ENCODE measurements at places on chromosomes 13 and 19.

- no peak for DNase-seq
These were observed 72.7 kb downstream of the ZNF254 start for GRCh38 chr19:24159707-24160106.

DNA sequence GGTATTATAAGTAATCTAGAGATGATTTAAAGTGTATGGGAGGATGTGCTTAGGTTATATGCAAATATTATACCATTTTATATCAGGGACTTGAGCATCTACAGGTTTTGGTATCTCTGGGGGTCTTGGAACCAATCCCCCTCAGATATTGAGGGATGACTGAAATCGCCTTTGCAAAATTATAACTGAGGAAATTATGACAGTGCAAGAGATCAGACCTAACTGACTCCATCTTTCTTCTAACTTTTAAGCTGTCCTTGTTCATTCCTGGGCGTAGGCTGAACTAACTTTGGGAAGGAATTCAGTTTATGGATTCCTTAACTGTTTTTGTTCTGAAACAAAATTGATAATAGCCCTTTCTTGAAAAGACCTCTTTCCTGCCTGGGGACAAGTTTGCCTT is 190.7 kb upstream of the KL start:
- no peak for DNase-seq

DNA sequence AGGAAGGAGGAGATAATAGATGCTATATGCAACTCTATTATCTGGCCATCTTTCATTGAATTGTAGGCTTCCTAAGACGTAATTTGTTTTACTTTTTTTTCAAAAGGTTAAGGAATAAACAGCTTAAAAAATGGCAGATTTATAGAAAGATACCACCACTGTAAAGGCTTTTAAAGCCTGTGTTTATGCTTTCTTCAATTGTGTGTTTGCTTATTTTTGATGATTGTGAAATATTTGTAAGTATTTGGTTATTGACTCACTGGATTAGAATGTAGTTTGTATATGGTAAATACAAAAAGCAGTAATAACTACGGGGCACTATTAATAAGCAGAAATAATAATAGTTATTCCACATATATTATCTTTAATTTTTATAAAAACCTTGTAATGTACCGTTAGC is 437.9 kb downstream of the KLF5 start:
- no peak for DNase-seq

DNA sequence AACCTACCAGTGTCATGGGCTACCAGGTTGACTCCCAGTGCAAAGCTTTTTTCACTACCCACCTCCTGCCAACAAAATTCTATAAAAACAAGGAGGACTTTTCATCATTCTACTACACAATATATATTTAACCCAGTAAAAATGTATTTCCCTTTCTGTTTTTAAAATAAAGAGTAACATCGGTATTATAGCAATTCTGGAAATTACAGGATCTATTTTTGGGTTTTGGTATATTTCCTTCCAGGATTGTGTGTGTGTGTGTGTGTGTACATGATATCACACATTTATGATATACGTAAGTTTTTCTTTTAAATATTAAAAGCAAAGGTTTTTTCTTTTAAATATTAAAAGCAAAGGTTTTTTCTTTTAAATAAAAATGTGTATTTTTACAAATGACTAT is 6.0 kb upstream of the UBL3 start:
- DNase-seq: no peak

- no peak for DNase-seq
These were observed 60.5 kb downstream of the ZMYM2 start for GRCh38 chr13:20019043-20019442.

GRCh38 chr13:113066746-113067145 is 38.8 kb upstream of the F7 start:
- no peak for DNase-seq

DNA sequence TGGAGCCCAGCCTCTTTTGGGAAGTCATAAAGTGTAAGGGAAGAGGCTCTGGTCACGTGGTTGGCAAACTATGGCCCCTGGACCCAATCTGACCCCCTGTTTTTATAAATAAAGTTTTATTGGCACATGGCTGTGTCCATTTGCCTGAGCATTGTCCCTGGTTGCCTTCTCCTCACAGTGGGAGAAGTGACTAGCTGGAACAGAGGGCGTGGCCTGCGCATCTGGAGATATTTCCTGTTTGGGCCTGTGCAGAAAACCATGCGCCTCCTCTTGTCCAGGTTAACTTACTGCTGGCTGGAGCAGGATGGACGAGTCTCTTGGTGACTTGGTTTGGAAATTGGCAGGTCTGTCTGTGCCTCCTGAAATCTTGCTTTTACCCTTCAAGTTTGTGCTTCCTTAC is 48.3 kb downstream of the KDM4B start:
- no peak for DNase-seq

GRCh38 chr13:30810261-30810701 is 74.9 kb downstream of the ALOX5AP start:
- DNase-seq: no peak

GRCh38 chr13:39836038-39836437 is 180.6 kb downstream of the COG6 start:
- no peak for DNase-seq

- DNase-seq: no peak
These were observed 755.6 kb upstream of the MIR17HG start for GRCh38 chr13:90591927-90592268.

DNA sequence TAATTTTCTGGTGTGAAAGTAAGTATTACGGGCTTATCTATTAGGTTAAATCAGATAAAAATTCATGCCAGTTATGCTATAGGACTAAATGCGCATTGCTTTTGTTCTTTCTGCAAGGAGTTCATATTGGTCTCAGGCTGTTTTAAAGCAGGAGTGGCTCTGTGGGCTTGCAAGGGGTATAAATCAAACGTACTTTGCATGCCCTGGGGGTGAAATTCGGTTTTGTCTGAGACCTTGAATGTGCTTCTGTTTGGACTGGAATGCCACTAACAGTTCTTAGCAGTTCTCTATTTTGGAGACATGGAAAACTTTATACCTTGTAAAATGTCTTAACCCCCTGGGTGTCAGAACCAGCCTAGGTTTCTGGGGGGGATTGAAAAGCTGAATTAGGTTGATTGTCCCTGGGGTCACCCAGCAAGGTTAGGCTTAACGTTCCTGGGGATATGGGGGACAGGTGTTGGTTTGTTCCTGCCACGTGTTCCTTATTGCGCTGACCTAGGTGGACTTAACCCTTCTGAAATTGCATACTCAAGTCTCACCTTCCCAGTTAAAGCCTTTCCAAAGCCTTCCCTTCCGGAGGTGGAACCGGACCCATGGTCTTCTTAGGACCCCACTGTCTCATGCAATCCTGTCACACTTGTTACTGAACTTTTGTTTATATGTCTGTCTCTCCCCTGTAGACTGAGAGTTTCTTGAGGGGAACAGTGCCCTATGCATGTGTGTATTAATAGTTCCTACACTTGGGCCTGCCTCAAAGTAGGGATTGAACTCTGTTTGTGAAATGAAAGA is 182.2 kb downstream of the LMO7 start:
- no peak for DNase-seq

DNA sequence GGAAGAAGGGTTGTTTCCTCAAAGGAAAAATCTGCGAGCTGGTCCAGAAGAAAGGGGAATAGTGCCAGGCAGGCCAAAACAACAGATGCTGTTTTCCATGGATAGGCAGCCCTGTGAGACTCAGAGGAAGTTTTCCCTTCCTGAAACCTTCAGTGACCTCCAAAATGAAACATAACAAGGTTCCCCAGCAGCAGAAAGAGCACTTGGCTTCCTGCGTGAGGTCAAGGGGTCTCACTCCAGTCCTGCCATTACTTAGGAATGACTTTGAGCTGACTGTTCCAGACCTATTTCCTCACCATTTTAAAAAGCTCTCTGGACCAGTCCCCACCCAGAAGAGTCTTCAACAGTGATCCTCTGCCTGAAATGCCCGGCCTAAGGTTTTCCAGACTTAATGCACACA is 104.6 kb upstream of the IPO5 start:
- no peak for DNase-seq

DNA sequence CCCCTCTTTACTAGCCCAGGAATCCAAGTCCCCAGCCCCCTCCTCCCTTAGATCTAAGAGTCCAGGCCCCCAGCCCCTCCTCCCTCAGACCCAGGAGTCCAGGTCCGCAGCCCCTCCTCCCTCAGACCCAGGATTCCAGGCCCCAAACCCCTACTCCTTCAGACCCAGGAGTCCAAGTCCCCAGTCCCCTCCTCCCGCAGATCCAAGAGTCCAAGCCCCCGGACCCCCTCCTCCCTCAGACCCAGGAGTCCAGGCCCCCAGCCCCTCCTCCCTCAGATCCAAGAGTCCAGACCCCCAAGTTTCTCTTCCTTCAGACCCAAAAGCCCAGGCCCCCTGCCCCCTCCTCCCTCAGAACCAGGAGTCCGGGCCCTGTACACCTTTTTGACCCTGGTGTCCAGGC is 11.5 kb downstream of the SPACA6 start:
- DNase-seq: no peak

DNA sequence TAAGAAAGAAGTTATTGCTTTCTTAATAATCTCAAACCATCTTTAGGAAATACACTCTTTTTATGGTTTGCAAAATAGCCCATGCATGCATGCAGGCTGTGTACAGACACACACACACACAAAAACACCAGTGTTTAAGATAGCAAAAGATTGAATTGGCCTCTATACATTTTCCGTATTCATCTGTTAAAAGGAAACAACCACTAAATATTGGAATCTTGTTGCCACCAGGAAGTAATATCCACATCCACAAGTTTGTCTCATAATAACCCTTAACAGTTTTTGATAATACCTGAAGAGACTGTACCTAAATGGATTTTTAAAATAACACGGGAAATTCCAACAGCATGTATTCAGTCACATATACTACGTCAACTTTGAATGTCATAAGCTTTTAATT is 7.3 kb upstream of the MAB21L1 start:
- no peak for DNase-seq

DNA sequence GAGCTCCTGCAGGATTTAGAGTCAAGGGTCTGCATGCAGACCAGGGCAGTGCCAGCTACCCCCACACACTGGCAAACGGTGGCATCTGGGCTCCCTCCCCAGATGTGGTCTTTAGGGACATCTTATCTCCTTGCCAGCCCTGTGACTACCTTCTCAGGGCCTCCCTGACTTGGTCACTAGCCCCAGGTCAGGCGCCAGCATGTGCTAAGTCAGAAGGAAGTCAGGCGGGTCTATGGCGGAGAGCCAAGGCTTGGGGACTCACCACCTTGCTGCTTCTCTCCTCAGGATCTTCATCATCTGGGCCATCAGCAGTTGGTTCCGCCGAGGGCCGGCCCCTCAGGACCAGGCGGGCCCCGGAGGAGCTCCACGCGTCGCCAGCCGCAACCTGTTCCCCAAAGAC is 17.6 kb downstream of the CLPTM1 start:
- DNase-seq: no peak

GRCh38 chr13:113014752-113015745 is 46.0 kb downstream of the MCF2L start:
- no peak for DNase-seq

GRCh38 chr13:98665638-98665995 is 86.9 kb downstream of the SLC15A1 start:
- no peak for DNase-seq

DNA sequence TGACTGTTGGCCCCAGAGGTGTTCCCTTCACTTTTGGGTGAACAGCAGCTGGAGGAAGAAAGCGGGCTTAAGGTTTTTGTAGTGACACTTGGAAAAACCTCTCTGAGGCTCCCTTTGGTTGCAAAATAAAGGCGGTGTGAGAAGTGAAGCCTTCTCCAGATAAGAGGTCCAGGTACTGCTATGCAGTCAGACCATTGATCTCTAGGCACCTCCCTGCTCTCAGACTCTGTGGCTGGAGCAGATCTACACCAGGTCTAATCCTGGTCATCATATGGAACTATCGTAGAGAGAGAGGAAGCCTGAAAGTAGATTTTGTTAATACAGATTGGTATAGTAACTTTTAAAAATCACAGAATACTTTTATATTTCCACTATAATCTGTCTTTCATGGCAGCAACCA is 47.5 kb downstream of the MBNL2 start:
- DNase-seq: no peak

DNA sequence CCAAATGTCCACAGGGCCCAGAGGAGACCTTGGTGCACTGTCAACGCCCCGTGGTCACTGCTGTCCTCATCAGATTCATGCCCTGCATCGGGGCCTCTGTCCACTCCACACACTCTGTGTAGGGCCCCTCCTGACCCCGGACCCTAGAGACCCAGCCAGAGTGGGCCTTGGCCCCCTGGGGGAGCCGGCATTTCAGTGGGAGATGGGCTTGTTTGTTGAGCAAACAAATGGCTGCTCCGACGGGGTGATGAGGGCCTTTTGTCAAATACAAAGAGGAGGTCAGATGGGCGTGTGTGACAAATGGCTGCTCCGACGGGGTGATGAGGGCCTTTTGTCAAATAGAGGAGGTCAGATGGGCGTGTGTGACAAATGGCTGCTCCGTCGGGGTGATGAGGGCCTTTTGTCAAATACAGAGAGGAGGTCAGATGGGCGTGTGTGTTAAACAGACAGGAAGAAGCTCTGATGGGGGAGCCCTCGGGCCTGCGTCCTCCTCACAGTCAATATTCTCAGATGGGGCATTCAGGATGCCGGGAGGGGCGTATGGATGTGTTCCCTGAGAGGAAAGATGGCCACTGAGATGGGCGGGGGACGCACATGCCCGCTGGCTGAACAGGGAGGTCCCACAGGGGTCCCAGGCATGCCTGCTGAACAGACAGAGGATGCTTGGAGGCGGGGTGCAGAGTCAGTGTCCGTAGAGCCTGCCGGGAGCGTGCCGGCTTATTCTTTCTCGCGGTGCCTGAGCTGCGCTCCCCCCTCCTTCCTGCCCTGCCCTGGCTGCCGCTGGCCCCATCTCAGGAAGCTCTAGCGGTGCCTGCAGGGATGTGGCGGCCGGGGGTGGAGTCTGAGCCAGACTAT is 36.3 kb downstream of the SMIM24 start:
- DNase-seq: no peak

DNA sequence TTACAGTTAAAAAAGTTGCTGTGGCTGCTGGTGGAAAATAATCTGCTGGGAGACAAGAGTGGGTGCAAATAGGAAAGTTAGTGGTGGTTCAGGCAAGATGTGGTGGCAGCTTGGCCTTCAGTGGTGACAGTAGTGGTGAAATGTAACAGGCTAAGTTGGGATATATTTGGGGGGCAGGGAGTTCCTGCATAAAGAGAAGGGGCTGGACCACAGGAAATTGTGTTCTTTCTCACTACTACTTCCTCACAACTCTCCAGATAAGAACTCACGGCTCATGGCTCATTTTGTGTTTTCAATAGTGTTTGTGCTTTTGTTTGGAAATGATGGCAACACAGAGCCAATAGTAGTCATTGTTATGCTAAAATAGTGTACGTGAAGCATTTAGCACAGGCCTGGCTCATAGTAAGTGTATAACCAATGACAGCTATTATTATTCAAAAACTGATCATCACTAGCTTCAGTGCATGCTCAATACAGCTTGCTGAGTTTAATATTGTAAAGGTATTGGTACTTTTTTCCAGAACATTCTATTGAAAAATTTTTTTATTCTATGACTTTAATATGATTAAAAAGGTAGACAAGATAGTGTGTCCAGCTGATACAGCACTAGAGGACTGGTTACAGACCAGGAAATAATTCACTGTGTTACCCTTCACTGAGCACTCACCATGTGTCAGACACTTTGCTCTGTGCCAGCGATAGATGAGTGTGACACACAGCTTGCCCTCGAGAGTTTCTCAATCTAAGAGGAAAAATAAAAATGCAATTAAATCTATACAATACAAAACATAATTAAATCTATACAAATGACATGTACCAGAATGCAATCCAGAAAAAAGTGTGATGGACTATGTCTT is 209.8 kb downstream of the POU4F1 start:
- DNase-seq: no peak

GRCh38 chr13:73421310-73421912 is 362.6 kb downstream of the KLF5 start:
- DNase-seq: no peak
